AG10803 (cell line): ENCODE measurements at places on chromosomes 6 and 20.

GRCh38 chr6:105485456-105485855, 82.6 kb upstream of the PREP start:
- DNase-seq, result no peak

- no peak for DNase-seq
Measured at GRCh38 chr20:57582432-57583288, 21.8 kb downstream of the PCK1 start.

GRCh38 chr6:161890133-161890831, 616.4 kb upstream of the AGPAT4 start:
- no peak for DNase-seq

GRCh38 chr20:478010-478948, 15.9 kb upstream of the TBC1D20 start:
- DNase-seq, result peak; percentile 76

DNA sequence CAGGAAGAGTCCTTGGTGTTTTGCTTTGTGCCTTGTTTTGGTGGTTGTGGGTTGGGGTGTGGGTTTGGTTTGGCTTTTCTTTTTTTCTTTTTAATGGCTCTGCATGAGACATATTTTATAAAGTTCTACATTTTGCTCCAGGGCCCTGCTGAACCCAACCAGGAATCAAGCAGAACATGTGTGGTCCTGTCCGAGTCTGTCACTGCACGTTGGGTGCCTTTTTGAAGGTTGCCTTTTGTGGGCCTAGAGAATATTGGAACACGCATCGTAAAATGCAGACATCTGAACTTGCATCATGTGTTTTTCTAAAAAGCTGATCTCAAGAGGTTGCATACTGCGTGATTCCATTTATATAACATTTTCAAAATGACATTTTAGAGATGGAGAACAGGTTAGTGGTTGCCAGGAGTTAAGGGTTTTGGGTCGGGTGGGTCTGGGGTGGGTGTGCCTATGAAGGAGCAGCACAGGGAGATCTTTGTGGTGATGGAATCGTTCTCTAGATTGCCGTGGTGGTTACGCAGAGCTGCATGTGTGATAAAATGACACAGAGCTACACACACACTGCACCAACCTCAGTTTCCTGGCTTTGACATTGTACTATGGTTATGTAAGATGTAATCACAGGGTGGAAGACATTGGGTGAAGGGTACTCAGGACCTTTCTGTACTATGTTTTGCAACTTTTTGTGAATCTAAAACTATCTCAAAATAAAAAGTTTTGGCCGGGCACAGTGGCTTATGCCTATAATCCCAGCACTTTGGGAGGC, 80.2 kb downstream of the EYA2 start:
- DNase-seq, result no peak

GRCh38 chr6:43193929-43194328, 11.9 kb downstream of the CUL9 start:
- no peak for DNase-seq

DNA sequence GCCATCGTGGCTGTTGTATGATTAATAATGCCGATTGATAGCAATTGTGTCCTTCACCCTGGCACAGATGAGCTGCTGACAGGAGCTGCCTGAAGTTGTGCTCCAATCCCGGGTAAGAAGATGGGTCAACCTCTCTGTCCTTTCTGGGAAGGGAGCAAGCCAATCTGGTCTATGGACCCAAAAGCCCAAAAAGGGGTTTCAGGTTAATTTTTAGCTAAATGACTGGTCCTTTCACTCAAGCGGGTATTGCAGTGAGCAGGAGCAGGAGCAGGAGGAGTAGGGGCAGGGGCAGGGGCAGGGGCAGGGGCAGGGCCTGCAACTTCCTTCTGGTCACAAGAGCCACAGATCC, 164.8 kb downstream of the TAF4 start:
- DNase-seq, result no peak

DNA sequence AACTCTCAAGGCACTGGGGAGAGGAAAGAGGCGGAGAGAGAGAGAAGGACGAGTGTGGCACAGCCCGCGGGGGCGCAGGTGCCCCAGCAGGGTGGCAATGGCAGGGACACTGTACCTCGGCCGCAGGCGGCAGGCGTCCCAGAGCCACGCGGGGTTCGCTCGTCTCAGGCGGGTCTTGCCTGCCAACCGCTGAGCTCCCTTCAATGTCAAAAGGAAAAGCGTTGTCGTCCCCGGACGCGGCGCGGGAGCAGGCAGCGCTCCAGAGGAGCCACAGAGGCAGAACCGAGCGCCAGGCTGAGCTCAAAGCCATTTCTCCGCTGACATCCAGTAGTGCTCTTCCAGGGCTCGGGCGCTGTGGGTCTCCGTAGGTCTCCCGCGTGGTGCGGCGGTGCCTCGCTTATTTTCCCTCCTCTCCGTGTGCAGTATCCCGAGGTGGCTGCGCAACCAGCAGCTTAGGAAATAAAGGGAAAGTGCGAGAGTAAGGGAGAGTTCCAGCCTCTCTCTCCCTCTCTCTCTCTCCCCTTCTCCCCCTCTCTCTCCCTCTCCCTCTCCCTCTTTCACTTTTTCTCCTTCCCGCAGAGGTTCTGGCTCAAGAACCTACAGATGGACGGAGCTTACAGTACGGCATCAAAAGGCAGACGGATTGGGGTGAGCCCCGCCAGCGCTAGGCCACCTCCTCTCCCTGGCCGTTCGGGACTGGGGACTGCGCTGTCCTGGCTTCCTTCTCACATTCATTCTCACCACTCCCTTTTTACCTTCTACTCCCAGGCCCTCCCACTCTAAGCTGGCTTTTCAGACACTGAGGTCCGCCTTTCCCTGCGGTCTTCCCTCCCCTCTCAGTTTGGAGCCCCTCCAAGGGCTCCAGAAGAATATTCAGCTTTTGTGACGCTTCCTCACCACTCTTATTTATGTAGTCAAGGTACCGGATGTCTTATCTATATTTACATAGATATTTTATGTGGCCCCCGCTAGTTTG, at the start of gene LAMA4:
TSS of gene LAMA4 (minus strand) at position 727 of the 976 bp plus-strand sequence. CDS start at position 310, 417 bp downstream.
- DNase-seq, result peak; percentile 79

DNA sequence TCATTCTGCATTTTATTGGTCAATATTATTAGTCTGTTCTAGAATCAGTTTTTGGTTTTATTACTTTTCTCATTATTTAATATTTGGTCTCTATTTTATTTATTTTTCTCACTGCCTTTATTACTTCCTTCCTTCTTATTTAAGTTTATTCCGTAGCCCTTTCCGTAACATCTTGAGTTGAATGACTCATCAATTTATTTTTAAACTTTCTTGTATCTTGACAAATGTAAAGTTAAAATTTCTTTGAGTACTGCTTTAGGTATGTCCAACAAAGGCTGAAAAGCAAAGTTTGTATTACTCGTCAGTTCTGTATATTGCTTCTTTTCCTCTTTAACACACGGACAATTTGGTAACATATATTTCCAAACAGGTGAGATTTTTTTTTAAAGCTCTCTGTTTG, 192.0 kb downstream of the CD109 start:
- no peak for DNase-seq

DNA sequence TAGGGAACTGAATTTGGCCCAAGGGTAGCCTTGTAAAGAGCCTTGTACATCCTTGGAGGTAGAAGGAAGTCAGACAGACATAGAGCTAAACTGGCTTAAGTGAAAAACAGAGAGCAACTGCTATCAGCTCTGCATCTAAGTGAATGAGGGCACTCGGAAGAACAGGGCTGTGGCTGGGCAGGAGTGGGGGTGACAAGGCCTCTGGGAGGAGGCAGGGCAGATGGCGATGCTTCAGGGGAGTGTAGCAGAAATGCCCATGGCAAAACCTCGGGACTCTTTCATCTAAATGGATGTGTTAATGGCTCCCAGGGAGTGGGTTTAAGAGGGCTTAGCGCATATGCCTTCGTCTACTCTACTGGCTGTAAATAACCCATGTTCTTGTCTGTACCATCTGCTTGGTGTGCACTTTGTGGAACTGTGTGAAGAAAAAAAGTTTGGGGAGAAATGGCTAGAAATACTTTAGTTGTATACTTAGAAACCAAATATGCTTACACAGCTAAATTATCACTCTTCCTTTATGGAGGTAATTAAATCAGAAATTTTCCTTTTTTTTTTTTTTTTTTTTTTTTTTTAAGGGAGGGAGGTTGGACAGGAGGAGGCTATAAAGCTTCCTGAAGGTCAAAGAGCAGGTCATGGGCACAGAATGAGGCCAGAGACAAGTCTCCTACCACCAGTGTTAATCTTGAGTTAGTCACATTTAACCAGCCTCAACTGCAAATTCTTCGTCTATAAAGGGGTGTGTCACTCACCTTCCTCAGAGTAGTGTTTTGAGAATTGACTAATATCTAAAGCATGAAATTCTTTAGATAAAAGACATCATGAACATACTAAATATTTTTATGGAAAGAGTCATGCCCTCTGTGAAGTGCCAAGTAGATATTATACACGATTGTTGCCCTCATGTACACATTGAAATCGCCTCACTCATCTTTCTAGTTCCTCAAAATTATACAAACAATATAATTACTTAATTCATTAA, 60.9 kb downstream of the FYN start:
- no peak for DNase-seq

- peak; percentile 8 for DNase-seq
Measured at GRCh38 chr6:118968416-118968815, 33.5 kb upstream of the MCM9 start.

- peak; percentile 48 for DNase-seq
Measured at GRCh38 chr20:460707-461106, 1.6 kb downstream of the TBC1D20 start.

- peak; percentile 84 for DNase-seq
Measured at GRCh38 chr20:4283016-4283415, 267.7 kb upstream of the RNF24 start.

GRCh38 chr6:134117409-134117808, 65.0 kb upstream of the SLC2A12 start:
- DNase-seq, result peak; percentile 8

DNA sequence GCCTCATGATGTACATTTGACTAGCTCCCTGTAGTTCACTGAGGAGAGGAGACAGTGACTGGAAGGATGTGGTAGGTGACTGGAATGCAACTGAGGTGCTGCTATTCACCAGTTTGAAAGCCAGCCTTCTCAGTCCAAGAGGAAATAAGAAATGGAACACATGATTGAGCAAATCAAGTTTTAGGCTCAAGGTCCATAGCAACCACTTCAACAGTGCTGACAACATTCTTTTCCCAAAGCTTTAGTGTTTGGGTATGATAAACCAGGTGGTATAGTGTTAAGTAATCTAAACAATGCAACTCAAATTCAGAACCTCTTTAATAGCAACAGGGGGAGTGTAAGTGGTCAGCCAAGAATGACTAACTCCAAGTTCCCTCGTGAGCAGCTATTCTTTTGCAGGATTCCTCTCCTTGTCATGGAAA, 9.2 kb downstream of the ZHX3 start:
- peak; percentile 89 for DNase-seq

DNA sequence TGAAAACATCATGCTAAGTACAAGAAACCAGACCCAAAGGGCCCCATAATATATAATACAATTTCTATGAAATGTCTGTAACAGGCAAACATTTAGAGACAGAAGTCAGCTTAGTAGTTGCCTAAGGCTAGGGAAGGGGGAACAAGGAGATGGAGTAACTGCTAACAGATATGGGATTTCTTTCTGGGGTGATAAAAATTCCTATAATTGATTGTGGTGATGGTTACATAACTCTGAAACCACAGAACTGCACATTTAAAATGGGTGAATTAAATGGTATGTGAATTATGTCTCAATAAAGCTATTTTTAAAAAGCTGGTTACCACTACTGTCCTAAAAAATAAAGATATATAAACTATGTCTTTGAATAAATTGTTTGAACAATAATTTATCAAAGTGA, 3.2 kb downstream of the CEP162 start:
- peak; percentile 83 for DNase-seq

GRCh38 chr6:35209622-35210247, 4.0 kb upstream of the SCUBE3 start:
- DNase-seq, result no peak

- DNase-seq, result peak; percentile 89
Measured at GRCh38 chr6:46925563-46926253, 4.0 kb upstream of the ADGRF5 start.

- DNase-seq, result peak; percentile 37
Measured at GRCh38 chr6:14765106-14765505, 480.8 kb upstream of the JARID2 start.

DNA sequence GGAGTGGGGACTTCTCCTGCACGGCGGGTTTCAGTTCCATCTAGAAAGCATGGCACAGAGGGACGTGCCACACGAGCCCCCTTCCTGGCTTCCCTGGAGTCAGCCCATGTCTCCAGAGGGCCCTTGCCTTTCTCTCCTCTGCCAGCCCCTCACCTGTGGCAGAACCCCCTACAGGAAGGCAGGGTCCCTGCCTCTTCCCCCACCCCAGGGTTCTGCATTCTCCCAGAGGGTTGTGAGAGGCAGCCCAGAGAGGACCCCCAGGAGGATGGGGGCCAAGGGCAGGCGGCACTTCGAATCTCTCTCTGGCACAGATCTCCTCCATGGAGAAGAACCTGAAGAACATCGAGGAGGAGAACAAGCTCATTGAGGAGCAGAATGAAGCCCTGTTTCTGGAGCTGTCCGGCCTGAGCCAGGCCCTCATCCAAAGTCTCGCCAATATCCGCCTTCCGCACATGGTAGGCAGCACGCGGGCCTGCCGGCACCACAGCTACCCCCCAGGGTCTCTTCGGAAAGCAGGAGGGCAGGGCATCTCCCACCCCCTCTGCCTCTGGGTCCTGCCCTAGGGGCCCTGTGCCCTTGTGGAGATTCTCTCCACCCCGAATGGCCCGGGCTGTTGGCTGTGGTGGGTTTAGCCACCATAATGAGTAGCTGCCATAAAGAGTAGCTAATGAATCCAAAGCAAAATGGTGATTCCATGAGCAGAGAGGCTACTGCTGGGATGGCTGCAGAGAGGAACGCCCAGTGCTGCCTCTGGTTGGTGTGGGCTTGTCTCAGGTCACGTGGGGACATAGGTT, 15.9 kb upstream of the PCMTD2 start:
- no peak for DNase-seq

GRCh38 chr6:160398674-160399271, 50.6 kb downstream of the SLC22A3 start:
- DNase-seq, result no peak

DNA sequence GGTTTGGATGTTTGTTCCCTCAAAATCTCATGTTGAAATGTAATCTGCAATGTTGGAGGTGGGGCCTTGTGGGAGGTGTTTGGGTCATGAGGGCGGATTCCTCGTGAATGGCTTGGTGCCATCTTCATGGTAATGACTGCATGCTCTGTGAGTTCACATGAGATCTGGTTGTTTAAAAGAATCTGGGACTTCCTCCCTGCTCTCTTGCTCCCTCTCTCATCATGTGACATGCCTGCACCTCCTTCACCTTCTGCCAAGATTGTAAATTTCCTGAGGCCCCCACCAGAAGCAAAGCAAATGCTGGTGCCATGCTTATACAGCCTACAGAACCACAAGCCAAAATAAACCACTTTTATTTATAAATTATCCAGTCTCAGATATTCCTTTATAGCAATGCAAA, 250.3 kb upstream of the PLN start:
- DNase-seq, result no peak

DNA sequence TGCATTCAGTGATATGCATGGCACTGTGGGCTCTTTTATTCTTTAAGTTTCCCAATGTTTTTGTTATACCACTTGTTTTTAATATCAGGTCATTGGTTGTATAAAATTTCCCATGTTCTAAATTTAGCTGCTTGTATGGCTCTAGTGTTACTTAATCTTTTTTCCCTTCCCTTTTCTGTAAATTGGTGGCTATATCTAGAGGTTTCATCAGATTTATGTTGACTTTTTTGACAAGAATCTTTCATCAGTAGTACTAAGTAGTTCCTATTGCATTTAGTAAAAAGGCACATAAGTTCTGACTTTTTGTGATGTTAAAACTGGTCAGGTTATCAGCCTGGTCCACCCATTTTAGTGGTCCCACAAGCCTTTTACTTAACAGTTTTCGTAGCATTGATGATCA, 51.1 kb downstream of the MMS22L start:
- DNase-seq, result no peak

- no peak for DNase-seq
Measured at GRCh38 chr6:132246120-132246617, 155.1 kb downstream of the MOXD1 start.
